Activated CD4-positive, alpha-beta T cell treated with anti-CD3 and anti-CD28 coated beads, Interleukin-2, amount 10 ng/mL, durations not matched to agents 7 days and 5 days (primary cell): ENCODE measurements at places on chromosomes 7 and 10.

- no peak for DNase-seq
Observed at GRCh38 chr7:41491883-41492471, 210.9 kb downstream of the INHBA start.

DNA sequence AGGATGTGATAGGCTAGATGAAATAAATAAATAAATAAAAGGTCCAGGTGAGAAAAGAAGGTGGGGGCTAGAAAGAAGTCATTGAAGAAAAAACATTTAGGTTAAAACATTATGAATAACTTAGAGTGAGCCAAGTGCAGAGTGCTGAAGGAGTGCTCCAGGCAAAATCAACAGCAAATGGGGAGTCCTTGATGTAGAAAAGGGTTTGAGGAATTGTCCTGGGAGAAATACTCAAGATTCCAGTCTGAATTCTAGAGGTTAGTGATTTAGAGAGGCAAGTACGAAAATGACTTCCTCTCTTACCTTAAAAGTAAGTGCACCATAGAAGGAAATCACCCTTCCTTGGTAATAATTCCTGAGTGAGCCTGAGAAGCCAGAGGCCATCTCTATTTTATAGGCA is 19.7 kb downstream of the CAV1 start:
- no peak for DNase-seq

GRCh38 chr10:118798231-118798662 is 43.5 kb upstream of the CACUL1 start:
- no peak for DNase-seq

GRCh38 chr10:97270523-97271154 is 21.8 kb downstream of the ARHGAP19 start:
- DNase-seq = no peak

DNA sequence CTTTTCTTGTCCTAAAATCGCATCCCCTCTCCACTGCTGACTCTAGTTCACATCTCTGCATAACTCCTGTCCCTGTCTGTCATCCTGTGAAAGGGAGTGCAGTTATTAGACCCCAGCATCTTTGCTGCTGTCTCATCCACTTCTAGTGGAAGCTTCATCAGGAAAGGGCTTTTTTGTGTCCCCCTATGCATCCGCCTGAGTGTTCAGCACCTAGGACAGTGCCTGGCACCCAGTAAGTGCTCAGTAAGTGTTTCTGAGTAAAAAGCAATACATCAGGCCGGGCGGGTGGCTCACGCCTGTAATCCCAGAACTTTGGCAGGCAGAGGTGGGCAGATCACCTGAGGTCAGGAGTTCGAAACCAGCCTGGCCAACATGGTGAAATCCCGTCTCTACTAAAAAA is 211.8 kb upstream of the FOXK1 start:
- no peak for DNase-seq

GRCh38 chr7:135100856-135101255 is 47.0 kb upstream of the TMEM140 start:
- no peak for DNase-seq

DNA sequence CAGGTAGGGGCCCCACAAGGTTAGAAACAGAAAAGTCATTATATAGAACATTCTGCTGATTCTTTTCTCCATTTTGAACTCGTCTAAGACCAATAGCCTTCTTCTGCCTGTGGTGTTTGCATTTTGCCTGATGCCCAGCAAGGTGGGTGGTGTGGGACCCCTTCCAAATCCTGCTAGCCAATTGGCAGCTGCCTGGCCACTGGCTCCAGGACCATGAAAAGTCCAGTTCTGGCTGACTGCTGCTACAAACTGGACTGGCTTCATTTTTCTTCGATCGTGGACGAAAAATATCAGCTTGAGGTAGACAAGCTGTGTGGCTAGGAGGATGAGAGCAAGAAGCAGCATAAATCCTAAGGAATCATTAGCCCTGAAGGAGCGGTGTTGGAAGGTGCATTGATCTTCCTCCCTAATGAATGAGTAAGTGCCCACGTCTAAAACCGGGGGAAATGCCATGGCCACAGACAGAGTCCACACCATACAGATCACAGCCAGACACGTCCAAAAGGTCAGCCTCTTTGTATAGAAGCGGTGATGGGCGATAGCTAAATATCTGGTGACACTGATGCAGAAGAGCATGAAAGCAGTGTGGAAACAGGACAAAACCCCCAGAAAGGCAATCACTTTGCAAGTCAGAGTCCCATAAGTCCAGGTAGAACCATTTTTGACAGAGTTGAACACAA is 2.7 kb downstream of the GPR85 start:
- no peak for DNase-seq

DNA sequence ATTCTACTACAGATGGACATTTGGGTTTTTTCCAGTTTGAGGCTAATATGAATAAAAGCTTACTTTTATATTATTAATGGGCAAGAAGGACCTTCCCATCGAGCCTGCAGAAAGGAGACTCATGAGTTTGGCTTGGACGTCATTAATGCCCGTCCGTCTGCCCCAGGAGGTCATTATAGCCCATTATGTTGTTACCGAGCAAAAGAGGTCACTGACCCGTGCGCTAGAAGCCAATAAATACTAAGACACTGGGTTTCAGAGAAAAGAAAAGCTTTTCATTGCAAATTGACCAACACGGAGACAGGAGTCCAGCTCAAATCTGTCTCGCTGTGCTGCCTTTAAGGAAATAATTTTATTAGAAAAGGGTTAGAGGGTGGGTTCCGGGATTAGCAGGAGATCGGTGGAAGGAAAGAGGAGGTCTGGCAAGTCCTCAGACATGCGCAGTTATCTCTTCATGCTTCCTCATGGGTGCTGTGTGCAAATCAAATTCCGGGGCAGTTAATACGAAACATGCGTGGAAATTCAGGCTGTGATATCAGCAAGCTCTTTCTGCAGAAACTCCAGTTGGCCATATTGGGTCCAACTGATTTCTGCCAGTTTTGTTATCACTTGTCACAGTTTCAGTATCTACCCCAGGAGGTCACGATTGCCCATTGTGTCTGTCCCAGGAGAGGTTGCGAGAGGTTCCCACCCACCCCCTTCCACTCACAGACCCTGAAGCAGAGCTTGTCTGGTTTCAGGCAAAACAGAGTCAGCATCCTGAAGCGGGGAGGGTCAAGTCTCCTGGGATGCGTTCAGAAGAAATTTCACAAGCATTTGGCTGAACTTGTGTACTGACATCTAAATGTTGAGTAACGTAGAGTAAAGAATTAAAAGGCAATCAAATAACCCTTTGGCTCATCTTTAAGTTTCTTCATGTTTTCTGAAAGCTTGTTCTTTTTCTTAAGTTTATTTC is 1.1 kb upstream of the GALNTL5 start:
- DNase-seq = no peak

GRCh38 chr7:81637534-81637933 is 132.3 kb downstream of the HGF start:
- DNase-seq = no peak

- no peak for DNase-seq
Observed at GRCh38 chr10:66925373-66925772, 463 bp upstream of the LRRTM3 start.

DNA sequence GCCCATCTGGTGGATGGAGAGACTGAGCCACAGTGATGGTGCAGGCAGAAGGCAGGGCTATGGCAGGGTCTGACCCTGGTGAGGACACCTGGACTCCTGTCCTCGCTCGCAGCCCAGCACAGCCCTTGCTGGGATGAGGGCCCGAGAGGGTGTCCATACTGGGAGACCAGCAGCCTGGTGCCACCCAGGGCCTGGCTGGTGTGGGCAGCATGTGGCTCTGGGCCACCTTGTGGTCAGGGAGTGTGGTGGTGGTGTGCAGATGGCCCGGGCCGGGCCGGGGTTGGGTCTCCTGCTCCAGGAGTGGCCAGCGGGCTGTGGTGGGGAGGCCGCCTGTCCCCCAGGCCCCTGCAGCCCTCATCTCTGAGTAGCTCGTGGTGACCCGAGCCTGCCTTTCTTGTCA is 14.9 kb downstream of the ADCY1 start:
- DNase-seq = no peak

DNA sequence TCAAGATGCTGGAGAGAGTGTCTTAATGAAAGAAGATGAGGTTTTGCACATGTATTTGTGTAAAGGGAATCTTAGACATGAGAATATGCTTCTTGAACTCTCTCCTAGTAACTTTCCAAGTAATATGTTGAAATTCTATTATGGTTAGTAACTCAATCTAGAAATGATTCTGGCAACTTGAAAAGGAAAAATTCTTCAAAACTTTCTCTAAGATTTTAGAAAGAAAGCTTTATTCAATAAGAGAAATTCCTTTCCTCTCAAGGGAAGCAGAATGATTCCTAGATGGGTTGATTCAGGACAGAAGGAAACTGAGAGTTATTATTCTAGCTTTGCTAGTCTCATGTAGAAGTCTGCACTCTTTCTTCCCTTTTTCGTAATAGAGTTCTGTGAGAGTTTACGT is 364.3 kb upstream of the PLXDC2 start:
- DNase-seq = no peak

DNA sequence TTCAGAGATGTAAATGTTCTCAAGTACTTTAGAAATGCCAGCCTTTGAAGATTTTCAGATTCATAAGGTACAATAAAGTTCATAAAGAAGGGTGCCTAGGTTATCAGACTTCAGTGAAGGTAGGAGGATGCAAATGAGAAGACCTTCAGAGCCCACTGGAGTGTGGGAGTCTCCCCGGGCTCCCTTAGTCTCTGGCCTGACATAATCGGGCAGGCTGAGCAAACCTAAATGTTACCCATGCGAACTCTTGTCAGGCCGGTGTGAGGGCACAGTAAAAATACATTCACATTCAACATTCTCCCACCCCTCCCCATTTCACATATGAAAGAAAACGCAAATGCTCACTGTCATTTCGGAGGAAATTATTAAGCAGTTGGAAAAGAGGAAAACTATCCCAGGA is 102.6 kb upstream of the FEZF1 start:
- DNase-seq = no peak

DNA sequence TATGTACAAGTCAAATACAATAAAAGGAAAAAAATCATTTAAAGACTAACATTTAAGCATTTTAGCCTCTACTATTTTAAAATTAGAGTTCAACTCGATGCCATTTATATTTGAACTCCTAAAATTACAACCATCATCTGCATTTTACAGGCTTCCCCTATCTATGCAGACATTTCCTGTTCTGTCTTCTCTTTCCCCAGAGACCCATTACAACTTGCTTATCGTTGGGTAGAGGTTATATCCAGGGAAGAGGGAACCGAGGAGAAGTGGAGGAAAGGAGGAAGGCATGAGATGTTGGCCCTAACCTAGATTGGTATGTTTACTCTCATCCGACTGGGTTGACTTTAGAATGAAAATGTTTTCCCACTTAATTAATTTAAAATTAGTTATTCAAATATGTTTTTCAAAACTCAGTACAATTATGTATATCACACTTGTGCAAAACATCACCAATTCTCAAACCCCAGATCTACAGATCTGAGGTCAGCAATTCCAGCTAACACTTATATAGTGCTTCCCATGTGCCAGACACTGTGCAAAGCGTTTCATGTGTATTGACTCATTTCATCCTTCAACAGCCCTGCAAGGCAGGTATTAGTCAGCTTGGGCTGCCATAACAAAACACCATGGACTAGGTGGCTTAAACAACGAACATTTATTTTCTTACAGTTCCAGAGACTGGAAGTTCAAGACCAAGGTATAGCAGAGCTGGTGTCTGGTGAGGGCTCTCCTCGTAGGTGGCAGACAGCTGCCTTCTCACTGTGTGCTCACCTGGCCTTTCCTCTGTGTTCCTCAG is 27.3 kb upstream of the HERPUD2 start:
- no peak for DNase-seq

DNA sequence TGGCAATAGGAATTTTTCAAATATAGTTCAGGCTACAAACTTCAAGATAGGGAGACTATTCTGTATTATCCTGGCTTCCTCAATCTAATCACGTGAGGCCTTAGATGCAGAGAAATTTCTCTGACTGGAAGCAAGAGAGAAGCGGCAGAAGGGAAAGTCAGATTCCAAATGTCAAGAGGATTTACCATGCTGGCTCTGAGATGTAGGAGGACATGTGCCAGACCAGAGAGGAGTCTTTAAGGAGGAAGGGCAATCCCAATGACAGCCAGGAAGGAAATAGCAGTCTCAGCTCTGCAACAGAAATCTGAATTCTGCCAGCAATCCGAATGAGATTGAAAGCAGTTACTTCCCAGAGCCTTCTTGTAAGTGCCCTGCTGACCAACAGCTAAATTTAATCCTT is 57.4 kb downstream of the NUTM2E start:
- no peak for DNase-seq

- DNase-seq = no peak
Observed at GRCh38 chr10:29698773-29699490, 64.2 kb upstream of the SVIL start.

GRCh38 chr10:14235566-14236195 is 95.0 kb downstream of the FRMD4A start:
- no peak for DNase-seq

DNA sequence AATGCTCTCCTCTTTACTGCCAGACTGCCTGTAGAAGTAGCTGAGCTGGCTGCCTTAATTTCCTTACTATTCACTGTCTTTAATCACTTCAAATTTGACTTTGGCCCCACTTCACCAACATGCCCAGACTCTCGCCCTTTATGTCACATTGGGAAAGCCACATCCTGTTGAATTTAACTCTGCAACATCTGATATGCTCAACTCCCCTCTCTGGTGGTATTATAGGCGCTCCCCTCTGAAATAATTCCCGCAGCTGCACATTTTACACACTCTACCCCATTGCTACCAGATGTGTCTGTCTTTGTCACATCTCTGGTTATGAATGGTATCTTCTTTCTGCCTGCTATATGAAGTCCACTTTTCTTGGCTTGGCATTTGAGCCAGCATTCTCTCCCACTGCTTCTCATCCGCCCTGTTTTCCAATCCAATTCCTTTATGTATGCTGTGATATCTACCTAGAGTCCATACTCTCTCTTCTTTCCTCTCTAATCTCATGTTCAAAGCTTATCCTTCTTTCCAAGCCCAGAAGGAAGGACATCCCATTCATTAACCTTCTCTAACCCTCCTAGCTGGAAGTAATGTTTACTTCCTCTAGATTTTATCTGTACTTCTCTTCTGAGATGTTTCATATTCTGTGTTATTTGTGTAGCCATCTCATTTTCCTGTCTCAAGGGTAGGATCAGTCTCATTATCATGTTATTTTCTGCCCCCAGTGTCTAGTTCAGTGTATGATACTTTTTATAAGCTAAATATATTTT is 134.5 kb downstream of the ST7 start:
- no peak for DNase-seq

DNA sequence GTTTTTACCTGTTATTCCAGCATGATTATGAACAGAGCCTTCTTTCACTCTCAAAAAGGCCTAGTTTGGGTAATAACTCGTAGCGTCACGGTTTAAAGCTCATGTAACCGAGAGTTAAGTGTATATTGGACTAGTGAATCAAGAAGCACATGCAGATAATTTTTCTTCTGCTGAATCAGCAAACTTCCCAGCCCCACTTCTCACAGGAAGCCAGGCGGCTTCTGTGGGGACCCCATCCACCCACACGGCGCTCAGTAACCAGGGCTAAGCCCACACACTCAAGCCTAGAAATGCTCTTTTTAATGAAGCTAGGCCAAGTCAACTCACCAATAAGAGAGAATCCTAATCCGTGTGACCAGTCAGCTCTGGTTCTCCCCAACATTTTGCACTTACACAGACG is 191.2 kb upstream of the MGMT start:
- DNase-seq = no peak

- DNase-seq = no peak
Observed at GRCh38 chr7:123502201-123502600, 32.2 kb downstream of the IQUB start.

GRCh38 chr7:156475179-156475578 is 165.4 kb upstream of the RNF32 start:
- DNase-seq = no peak
